ENCODE measurements at places on chromosomes 12 and 14.

- DNase-seq = no peak
Observed at GRCh38 chr12:108939594-108939993, 59.7 kb downstream of the DAO start.

DNA sequence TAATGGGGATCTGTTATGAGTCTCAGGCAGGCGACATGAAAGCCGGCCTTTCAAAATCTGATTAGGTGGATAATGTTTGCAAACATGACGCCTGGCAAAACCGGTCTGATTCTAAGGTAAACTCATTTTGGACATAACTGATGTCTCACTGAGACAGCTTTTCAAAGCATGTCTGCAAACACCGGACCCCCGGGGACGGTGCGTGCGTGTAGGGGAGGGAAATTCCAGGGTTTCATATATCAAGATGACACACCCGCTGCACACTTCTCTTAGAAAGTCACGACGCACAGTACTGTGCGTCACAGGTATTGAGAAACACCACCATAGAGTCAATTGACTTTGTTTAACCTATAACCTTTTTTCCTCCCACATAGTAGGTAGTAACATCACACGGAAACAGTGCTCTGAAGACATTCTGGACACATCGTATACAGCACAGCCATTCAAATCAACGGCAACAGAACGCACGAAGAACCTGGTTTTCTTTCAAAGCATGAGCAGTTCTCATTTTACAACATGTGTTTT is 43.9 kb upstream of the TESC start:
- no peak for DNase-seq

GRCh38 chr12:19138956-19139355 is 9.4 kb downstream of the PLEKHA5 start:
- no peak for DNase-seq

DNA sequence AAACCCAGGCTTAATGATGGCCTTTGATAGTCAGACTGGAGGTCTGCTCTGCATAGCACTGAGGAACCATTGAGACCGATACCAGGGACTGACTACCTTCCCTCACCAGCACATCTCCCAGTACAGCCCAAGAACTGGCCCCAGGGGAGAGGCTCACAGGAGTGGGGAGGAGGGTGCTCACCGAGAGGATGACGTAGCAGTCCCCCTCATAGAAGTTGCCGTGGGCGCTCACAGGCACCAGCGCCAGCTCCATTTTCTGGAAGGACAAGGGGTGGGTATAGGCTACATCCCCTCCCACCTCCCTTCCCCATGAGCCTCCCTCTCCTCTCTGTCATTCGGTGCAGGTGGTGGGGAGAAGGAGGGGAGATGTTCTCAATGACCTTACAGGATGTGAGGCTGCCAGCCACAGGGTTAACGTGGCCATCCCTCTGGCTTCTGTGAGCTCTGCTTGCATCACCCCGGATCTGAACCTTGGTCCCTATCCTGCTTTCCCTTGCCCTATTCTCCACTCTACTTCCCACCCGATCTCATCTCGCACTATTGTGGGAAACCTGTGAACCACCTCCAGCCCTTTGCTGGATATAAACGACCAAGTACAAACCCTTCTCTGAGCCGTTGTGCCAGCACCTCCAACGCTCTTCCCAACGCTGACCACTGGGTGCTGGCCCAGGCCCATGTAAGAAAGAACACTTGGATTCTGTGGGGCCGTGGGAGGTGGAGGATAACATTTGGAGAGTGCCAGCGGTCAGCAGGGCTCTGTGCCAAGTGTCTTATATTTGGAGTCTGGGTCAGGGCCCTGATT is 4.4 kb downstream of the AVIL start:
- no peak for DNase-seq

- no peak for DNase-seq
Observed at GRCh38 chr12:127245437-127245836, 1021.5 kb upstream of the TMEM132C start.

- DNase-seq = no peak
Observed at GRCh38 chr12:120368789-120369602, at the start of gene MSI1. TSS of gene MSI1 (minus strand) at chr12:120369164. CDS start at chr12:120369091, 73 bp downstream.

GRCh38 chr14:23568021-23568599 is 519 bp upstream of the AP1G2 start:
- no peak for DNase-seq

GRCh38 chr14:53022593-53022992 is 71.7 kb upstream of the FERMT2 start:
- DNase-seq = no peak

- no peak for DNase-seq
Observed at GRCh38 chr12:123083661-123084571, 67.0 kb downstream of the PITPNM2 start.

GRCh38 chr12:91988086-91988923 is 157.3 kb downstream of the BTG1 start:
- DNase-seq = no peak

- no peak for DNase-seq
Observed at GRCh38 chr12:11621797-11622423, 27.6 kb upstream of the ETV6 start.

GRCh38 chr12:125406131-125406530 is 340.9 kb downstream of the AACS start:
- DNase-seq = no peak

GRCh38 chr12:56995201-56995929 is 11.0 kb downstream of the ZBTB39 start:
- DNase-seq = no peak

DNA sequence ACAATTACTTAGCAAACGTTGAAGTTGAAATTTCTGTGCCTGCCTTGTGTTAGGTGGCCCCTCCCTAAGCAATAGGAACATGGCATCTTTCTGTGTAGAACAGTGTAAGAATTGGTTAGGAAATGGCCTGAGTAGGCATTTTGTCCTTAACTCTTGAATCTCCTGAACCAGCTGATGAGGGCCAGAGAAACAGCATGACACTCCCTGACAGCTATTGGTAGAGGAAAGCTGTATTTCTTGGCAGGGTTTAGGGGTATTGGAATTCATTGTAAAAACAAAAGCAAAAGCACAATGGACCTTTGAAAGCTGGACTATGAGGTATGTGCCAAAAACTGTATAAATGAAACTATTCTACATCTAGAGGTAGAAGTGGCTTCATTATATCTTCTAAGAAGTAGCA is 40.6 kb upstream of the LRTM2 start:
- DNase-seq = no peak

DNA sequence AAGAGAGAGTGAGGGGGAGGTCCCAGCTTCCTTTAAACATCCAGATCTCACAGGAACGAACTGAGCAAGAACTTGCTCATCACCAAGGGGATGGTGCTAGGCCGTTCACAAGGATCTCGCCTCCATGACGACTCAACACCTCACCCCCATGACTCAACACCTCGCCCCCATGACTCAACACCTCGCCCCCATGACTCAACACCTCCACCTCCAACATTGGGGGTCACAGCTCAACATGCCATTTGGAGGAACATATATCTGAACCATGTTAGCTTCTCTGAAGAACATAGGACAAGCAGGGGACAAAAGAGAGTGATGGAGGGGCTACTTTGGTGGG is 66.0 kb upstream of the LHX5 start:
- no peak for DNase-seq

GRCh38 chr12:7694556-7695236 is 879 bp downstream of the GDF3 start:
- no peak for DNase-seq

DNA sequence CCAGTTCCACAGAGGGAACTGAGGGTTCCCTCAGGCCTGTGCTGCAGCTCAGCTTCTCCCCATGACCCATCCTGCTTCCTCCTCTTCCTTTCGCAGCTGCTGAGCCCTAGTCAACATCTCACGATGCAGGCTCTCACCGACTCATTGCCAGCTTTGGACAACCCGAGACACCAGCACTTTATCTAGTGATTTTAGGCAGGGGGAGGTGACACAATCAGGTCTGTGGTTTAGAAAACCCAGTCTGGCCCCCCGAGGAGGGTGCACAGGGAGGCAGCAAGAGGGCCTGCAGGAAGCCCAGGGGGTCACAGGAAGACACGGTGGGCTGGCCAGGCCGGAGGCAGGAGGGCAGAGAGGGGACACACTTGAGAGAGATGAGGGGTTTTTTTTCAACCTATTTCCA is 35.4 kb downstream of the DIO3 start:
- no peak for DNase-seq

GRCh38 chr14:70881549-70882177 is 25.6 kb upstream of the PCNX1 start:
- no peak for DNase-seq

DNA sequence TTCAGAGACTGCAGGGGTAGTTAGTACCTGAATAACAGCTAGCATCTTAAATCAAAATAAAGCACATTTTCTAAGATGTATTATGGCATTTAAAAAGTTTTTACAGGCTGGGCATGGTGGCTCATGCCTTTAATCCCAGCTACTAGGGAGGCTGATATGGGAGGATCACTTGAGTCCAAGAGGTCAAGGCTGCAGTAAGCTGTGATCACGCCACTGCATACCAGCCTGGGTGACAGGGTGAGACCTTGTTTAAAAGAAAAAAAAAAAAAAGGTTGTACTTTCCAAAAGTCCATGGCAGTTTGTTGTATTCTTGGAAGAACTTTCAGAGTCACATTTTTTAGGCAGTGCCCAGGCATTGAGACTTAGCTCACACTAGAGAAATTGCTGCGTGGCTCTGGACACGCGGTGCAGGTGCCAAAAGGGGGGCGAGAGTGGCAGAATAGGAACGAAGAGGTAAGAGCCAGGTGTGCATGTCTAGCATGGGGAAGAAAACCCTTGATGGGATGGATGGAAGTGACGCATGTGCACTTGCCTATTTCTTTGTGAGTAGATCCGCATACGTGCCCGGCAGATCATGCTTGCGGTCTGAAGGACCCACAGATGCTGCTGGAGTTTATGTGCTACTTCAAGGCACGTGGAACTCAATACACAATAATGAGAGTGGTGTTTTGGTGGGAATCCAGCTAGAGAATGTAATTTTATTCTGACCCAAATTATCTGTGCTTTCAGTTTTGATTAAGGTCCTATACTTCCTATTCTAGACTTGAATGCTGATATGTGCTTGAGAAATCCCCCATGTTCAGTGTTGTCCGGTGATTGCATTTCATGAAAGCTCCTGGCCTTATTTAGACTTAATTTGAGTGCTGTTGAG is 11.9 kb downstream of the ANKRD13A start:
- DNase-seq = no peak

DNA sequence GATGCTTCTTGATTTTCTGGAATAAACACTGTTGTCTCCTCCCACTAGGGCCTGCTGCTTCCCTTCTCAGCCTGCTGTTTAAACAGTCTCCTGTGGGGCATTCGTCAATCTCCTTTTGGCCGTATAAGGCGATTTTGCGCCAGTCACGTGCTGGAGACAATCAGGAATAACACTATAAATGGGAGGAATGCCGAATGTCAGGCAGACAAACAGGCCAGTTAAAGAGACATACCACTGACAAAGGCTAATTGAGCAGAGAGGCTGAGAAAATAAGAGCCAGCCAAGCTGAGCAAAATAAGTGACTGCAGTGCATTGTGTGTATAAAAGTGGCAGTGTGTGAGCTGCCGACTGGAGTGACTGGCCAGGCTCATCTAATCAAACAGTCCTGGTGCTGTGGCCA is 23.3 kb downstream of the DMAC2L start:
- peak; percentile 32 for DNase-seq

GRCh38 chr12:1369460-1369859 is 224.9 kb downstream of the FBXL14 start:
- no peak for DNase-seq

GRCh38 chr12:27143256-27144069 is 61.1 kb upstream of the C12orf71 start:
- no peak for DNase-seq

Measured in amygdala (tissue), 56 donors.